ENCODE measurements at places on chromosomes 13 and 19.
A peak's percentile ranks its signal among the peaks of the same experiment; 100 is the strongest.

DNA sequence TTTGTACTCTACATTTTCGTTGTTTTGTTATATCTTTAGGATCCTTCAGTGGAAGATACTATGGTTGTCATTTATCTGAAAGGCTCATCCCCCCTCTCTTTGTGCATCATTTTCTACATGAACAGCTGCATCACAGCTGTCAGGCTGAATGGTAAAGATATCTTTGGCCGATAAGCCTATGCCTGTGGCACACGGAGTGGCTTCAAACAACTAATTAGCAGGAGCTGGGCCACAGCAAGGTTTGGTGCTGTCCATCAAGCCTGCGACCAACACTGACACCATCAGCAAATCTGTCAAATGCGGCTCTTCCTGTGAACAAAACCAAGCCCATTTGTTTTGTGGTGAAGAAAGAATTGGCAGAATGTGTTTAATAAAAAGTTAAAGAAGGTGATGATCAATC lies 334.4 kb downstream of the PCDH9 start:
- no peak for DNase-seq

DNA sequence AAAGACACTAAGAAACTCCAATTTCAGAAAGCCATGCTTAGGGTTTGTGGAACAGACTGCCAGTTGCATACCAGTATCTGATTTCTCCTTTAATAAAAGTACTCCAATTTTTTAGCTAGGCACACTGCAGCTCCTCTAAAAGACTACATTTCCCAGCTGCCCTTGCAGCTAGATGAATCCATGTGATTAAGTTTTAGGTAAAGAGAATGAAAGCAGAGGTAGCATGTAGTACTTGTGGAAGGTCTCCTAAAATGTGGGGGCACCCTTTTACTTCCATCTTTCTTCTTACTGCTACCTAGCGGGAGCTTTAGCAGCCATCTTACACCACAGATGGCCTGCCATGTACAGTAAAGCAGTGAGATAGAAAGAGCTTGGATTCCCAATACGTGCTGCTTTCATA lies 33.0 kb upstream of the TSC22D1 start:
- DNase-seq: no peak

DNA sequence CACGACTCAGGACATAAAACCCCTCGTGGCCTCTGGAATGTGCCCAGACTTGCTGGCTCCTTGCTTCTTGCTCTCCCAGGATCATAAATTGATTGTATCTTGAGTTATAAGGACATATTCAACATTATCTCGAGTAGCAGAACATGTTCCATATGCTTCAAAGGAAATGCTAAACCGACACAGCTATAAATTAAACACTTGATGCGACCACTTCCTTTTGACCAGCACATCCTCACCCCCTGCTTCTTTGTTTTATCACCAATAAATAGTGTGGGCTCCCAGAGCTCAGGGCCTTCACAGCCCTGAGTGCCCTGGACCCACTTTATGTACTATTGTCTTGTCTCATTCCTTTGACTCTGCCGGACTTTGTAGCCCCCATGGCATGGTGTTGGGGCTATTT lies 157.0 kb upstream of the PABPC3 start:
- no peak for DNase-seq

DNA sequence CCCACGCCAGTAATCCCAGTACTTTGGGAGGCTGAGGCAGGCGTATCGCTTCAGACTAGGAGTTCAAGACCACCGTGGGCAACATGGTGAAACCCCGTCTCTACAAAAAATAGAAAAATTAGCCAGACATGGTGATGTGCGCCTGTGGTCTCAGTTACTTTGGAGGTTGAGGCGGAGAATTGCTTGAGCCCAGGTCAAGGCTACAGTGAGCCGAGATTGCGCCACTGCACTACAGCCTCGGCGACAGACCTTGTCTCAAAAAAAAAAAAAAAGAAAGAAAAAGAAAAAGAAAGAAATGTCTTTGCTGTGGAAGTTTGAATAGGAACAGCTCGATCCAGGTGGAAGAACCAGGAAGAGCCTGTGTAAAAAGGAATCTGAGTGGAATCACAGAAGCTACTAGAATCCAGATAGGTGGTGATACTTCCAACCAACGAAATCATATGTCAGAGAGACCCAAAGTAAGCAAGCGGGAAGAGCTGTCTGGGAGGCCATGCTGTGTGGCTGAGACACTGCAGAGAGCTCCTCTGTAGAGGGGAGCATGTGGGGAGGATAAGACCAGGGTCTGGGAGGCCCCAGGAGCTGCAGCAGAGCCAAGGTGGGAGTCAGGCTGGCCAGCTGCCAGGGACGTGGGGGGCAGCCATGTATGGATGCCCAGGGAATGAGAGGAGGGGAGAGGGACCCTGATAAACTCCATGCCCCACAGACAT lies 21.1 kb downstream of the LATS2 start:
- DNase-seq: no peak

- no peak for DNase-seq
Observed at GRCh38 chr13:48567515-48568369, 34.9 kb upstream of the RCBTB2 start.

GRCh38 chr13:72757792-72758535 lies 23.7 kb downstream of the DIS3 start:
- peak; percentile 13 for DNase-seq

- peak; percentile 12 for DNase-seq
Observed at GRCh38 chr13:21616880-21617279, 12.9 kb upstream of the MICU2 start.

- DNase-seq: no peak
Observed at GRCh38 chr13:109605846-109606245, 180.5 kb downstream of the IRS2 start.

GRCh38 chr19:51507640-51508058 lies 6.0 kb upstream of the SIGLEC12 start:
- DNase-seq: no peak

DNA sequence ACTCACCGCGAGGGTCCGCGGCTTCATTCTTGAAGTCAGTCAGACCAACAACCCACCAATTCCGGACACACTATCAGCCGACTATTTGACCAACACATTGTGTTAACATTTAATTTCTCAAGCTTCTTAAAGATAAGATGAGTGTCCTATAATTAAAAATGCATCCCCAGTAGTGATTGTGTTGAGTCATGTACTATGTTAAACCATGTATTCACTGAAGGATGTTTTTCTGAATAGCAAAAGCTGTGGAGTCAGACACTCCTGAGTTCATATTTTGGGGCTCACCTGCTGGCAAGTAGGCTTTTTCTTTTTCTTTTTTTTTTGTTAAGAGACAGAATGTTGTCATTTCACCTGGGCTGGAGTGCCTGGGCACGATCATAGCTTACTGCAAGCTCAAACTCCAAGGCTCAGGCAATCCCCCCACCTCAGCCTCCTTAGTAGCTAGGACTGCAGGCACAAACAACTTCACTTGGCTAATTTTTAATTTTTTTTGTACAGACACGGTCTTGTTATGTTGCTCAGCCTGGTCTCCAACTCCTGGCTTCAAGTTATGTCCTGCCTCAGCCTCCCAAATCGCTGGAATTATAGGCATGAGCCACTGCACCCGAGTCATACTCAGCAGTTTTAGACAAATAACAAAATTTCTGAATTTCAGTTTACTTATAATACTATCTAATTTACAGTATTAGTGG lies 606.9 kb downstream of the PCDH9 start:
- DNase-seq: no peak

- no peak for DNase-seq
Observed at GRCh38 chr13:91212231-91212630, 135.3 kb upstream of the MIR17HG start.

GRCh38 chr19:46090444-46090843 lies 34.0 kb downstream of the IGFL3 start:
- no peak for DNase-seq

GRCh38 chr19:12703046-12703445 lies 6.6 kb upstream of the FBXW9 start:
- DNase-seq: peak; percentile 38

GRCh38 chr19:9295411-9295849 lies 14.2 kb downstream of the ZNF699 start:
- peak; percentile 13 for DNase-seq

DNA sequence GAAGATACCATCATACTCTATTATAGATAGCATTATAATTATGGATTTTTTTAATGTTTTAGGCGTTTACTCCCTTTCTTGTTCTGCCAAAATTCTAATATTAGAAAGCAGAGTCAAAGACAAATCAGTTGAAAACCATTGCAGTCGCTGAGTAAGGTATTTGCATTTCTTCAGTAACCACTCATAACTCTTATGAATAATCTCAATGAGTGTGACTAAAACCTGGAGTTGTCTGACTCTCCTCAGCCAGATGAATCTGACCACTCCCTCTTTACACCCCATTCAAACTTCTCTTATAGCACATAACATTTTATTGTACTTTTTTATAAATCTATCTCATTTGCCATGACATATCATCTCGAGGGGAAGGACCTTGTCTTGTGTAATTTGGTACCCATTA lies 1006.5 kb downstream of the DIAPH3 start:
- no peak for DNase-seq

DNA sequence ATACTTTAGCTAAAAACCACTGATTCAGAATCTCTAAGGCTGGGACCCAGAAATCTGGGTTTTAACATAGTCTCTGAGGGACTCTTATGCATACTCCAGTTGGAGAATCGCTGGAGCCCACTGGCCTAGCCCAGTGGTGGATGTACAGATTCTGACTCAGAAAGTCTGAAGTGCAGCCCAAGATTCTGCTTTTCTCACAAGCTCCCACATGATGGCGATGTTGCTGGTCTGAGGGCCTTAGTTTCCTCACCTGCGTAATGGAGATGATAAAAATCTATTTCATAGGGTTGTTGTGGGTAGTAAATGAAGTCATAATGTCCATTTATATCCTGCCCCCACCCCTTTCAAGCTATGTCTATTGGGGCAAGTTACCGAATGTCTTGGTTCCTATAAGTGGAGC lies 7.7 kb upstream of the CDADC1 start:
- DNase-seq: peak; percentile 24

DNA sequence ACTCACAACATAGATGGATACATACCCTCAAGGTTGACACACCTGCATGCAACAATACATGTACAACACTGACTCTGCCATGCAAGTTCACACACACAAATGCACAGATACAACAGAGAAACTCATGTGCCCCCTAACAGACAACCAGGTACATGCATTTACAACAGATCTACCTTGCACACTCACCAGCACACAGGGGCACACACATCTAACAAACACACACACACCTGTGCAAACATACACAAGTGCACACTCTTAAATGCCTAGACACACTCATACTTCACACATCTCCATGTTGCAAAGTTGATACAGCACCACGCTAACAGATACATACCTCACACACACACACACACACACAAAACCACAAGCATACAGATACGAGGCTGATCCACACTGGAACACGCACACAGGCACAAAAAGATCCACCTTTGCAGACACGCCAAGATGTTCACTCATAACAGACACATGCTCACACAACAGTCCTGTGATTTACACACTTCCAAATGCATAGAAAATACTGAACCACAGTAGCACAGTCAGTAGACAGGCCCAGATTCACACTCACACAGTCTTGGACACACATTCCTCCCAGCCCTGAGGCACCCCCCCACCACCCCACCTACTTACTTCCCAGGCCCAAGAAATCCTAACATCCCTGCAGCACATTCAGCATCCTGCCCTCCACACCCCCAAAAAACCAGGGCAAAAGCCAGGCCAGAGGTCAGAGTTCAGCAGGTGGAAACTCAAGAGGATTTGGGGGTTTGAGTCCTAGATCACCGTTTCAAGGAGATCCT lies 1.4 kb downstream of the LRFN1 start:
- no peak for DNase-seq

DNA sequence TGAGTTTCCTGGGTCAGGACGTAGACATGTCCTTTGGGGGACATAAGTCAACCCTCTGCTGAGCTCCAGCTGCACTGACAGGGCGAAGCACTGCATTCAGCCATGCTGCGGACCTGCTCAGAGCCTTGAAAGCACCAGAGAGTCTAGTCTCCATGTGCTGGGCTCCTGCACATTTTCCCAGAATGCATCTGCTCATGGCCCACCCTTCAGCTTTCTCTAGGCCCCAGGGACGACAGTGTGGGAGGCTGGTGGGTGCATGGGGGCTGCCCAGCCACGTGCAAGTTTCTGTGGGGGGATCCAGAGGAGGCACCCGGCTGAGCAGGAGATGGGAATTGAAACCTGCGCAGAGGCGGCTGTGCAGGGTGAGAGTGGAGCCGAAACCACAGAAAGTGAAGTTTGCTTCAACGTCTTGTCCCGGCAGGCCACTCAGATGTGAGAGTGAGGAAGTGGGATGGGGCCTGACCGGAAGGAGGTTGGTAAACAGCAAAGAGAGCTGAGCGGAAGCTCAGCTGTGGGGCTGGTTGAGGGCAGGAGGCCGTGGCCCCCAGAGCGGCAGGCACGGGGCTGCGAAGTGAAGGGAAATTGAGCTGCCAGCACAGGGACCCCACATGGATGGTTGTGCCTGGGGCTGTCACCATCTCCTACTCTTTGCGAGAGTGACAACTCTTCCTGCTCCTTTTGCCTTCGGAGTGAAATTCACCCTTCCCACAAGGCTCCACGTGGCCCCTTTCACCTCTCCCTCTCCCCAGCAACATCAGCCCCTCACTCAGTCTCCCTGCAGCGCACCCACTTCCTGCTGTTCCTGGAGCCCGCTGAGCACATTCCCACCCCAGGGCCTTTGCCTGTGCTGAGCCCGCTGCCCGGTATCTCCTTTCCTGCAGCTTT lies 11.8 kb downstream of the PGLS start:
- no peak for DNase-seq

- DNase-seq: no peak
Observed at GRCh38 chr19:6692027-6692426, 22.1 kb upstream of the TNFSF14 start.

DNA sequence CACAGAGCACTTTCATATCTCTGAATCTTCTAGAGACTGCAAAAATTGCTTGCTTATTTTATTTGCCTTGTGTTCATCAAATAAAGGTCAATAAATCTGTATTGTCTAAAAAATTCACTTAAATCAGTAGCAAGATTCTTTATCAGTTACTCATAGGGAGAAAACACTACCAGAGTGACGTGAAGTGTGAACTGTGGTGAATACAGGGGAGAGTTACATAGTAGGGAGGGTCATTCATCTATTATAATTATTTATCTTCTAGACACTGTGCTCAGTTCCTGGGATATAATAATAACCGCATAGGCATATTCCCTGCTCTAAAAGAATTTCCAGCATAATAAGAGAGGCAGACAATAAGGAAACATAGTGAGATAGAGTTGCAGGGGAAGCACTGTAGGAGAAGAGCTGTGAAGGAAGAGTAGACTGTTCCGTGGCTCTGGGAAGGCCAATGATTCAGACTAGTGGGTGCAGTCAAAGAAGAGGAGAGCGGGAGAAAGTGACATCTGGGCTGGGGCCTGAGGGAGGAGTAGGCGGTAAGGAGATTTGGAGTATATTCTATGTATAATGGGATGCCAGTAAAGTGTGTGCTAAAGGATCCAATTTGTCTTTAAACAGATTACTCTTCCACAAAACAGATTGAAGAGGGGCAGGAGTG lies 84.0 kb upstream of the TDRD3 start:
- no peak for DNase-seq

All from M059J (cell line).